NCI-H1694 treated with DMSO at 0.1 percent for 48 hours (cell line): ENCODE measurements at places on chromosomes 16 and 17.
A peak's percentile ranks its signal among the peaks of the same experiment; 100 is the strongest.

DNA sequence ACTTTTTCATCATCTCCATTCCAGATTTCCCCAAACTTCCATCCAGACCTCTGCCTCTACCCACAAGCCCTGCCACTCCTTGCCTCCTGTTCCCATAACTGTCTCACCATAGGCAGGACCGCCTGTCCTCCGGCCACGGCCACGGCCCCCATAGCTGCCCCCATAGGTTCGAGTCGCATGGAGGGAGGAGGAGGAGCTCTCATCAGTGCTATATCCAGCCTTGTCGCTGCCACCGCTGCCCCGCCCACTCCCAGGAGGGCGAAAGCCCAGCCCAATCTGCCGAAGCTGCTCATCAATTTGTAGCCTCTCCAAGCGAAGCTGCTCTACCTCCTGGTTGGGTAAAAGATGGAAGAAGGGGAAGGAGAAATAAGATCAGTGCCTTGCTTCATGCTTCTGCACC, 3.4 kb upstream of the SOX15 start:
- no peak for DNase-seq

- no peak for DNase-seq
Measured at GRCh38 chr16:23682181-23682580, 3.5 kb downstream of the PLK1 start.

DNA sequence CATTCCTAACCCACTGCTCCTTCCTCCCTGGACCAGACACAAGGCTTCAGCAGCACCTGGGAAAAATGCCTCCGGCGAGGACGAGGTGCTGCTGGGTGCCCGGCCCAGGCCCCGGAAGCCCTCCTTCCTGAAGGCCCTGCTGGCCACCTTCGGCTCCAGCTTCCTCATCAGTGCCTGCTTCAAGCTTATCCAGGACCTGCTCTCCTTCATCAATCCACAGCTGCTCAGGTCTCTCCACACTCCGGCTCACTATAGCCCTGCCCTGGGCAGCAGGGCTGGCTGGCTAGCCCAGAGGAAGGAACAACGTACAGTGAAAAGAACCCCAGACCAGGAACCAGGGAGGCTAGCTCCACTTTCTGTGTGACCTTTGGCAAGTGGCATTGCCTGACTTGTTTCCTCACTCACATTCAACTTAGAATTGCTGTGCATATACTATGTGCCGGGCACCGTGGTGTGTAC, 26.2 kb downstream of the ABCC3 start:
- no peak for DNase-seq

DNA sequence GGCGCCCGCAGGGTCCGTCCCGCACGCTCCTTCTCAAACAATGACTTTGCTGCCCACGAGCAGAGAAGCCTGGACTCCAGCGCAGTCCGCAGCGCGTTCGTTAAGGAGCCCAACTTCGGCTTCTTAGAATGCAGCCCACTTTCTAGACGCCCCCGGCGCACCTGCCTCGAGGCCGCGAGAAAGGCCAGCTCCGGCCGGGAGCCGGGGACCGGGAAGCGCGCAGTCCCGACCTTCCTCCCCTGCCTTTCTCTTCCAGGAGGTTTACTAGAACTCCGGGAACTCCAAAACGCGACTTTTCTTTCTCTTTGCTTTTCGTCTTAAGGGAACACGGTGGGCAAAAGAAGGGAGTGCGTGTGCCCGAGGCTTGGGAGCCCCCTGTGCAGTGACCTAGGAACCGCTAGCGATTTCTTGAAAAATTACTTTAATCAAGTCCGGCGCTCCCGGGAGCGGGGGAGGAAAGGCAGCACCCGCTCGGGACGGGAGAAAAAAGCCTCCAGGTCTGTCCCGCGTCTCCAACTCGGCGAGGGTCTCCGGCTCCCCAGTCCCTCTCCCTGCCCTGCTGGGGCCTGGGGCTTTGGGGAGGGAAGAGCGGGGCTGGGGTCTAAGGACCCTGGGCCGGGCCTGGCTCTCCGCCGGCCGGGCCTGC, 2.6 kb downstream of the HNF1B start:
- DNase-seq, result no peak

DNA sequence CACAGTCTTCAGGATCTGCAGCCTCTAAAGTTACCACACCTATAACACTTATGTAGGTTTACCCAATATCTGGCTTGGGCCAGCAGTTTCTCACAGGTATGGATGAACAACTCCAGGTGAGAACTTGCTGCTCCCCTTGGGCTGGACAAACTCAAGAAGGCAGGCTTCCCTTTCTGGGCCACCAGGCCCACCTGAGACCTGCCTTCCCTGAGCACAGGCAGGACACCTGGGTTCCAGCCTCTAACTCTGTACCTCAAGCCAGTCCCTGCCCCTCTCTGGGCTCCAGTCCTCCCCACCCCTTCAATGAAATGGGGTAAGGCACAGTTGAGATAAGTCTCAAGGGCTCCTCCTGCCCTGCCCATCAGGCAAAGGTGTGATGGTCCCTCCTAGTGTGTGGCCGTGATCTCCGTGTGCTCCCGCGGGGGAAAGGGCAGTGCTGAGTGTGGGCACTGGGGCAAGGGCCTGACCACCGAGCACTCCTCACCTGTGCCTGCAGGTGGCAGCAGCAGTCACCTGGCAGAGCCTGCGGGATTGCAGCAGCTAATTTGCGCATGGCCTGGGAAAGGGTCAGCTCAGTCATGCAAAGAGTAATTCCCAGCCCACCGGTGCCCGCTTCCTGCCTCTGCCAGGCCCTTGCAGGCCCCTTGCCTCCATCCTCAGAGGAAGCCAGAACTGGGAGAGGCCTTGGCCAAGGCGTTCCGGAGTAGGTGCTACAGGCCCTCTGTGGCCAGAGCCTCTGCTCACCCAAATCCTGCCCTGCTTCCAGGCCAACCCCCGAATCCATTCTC, 28.2 kb upstream of the ADGRG1 start:
- peak; percentile 20 for DNase-seq

DNA sequence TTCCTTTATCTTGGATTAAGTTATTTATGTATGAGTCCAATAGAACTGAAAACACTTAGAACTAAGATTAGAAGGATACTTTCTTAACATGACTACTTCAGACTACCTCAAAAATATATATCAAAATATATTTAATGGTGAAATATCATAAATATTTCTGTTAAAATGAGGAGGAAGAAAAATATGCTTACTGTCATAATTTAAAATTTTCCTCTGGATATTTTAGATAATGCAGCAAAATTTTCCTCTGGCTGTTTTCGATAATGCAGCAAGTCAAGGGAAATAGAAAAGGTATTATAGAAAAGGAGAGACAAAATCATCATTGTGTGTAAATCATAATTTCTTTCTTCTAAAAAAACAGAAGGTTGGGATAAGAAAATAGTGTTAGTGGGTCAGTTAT, 263.3 kb downstream of the HS3ST3A1 start:
- no peak for DNase-seq

DNA sequence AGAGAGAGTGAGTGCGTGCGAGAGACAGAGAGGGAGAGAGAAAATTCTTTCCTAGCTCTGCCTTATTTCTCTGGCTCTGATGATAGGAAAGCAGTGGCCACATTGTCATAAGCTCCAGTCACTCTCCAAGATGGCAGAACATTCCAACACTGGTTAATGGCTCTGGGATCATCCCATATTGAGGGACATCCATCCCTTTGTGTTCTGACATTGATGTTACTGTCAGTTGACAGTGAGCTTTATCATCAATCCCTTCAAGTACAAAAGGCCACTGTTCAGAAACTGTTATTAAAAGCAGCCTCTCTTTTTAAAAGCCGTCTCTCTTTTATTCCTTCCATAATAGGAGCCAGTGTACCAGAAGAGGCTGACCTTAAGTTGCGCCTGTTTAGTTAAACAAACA, 1084.9 kb upstream of the RBFOX1 start:
- no peak for DNase-seq

GRCh38 chr17:1008008-1008761, 11.3 kb downstream of the TIMM22 start:
- DNase-seq, result peak; percentile 34

- no peak for DNase-seq
Measured at GRCh38 chr16:49483251-49483650, 109.6 kb downstream of the C16orf78 start.

DNA sequence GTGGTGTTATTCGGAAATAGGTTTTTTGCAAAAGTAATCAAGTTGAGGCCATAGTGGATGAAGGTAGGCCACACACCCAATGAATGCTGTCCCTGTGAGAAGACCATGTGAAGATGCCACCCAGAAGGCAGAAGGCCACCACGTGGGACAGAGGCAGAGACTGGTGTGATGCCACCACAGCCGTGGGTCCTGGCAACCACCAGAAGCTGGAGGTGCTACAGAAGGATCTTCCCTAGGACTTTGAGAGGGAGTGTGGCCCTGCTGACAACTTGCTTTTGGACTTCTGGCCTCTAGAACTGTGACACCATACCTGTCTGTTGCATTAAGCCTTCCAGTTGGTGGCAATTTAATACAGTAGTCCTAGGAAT, 49.3 kb downstream of the RMI2 start:
- no peak for DNase-seq

GRCh38 chr16:4315186-4316107, at the start of gene GLIS2:
GLIS2 (plus strand) TSS chr16:4316067; CDS start chr16:4332281, 16,214 bp downstream.
- no peak for DNase-seq
